GM20000 (cell line): ENCODE measurements at places on chromosomes 2 and 18.
A peak's percentile ranks its signal among the peaks of the same experiment; 100 is the strongest.

- no peak for DNase-seq
Observed at GRCh38 chr2:55155764-55156281, 76.3 kb downstream of the CLHC1 start.

DNA sequence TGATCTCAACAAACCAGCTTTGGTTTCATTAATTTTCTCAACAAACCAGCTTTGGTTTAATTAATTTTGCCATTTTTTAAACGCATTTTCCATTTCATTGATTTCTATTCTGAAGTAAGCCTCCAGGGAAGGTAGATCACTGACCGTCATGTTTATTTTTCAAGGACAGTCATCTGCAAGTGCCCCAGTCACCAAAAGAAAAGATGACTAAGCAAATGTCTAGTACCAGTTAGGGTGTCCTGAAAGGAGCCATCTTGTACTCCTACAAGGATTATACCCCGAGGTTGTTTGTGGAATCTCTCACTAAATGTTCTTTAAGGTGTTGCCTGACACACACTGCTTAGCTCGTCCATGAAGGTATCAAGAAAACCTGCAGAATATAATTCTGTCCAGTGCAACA, 6.1 kb upstream of the UGT1A8 start:
- DNase-seq, result no peak

GRCh38 chr2:181872178-181872577, 19.4 kb upstream of the ITPRID2 start:
- no peak for DNase-seq

DNA sequence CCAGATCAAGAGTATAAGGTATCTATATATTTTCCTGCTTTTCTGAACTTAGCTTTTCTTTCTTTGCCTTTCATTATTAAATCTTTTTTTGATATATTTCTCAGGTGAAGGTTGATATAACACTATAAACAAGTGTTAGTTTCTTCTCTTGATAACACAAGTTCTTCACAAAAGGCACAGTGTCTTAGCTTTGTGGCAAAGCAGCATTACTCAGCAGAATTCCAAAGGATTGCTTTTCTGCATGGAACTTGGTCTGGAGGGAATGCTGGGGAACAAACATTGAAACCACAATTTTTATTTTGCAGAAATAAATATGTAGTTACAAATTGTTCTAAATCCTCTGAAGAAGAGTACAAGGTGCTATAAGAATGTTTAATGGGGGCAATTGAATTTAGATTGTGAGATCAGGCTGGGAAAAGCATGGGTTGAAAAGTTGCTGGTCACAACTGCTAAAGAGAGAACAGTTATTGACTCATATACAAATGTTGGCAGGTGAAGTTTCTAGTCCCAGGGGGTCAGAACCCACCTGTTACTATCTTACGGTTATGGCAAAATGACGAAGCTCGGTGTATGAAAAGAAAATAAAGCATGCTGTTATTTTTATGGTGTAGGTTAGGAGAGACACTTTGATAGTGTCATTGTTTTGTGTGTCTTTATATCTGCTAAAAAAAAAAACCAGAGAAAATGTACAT, 68.2 kb downstream of the UBR3 start:
- no peak for DNase-seq

DNA sequence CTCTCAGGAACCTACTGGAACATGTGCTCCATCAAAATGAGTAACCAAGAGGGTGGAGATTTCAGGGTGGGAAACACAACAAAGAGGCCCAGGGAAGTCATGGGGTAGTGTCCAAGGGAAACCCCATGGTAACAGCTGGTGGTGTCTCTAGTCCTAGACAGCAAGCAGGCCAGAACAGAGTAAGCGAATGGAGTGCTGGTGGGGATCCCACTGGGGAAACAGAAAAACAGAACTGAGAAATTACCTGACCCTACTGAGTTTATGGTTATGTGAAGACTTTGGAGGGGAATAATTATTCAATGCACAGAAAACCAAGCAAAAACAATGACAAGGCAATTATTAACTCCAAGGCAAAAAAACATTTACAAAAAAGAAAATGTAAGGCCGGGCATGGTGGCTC, 16.9 kb downstream of the ERCC3 start:
- peak; percentile 38 for DNase-seq

GRCh38 chr2:138430181-138430580, 71.4 kb upstream of the SPOPL start:
- DNase-seq, result no peak

GRCh38 chr2:127174136-127174535, 46.0 kb downstream of the CYP27C1 start:
- DNase-seq, result peak; percentile 38

GRCh38 chr2:232843834-232844233, 26.2 kb upstream of the SNORC start:
- no peak for DNase-seq

DNA sequence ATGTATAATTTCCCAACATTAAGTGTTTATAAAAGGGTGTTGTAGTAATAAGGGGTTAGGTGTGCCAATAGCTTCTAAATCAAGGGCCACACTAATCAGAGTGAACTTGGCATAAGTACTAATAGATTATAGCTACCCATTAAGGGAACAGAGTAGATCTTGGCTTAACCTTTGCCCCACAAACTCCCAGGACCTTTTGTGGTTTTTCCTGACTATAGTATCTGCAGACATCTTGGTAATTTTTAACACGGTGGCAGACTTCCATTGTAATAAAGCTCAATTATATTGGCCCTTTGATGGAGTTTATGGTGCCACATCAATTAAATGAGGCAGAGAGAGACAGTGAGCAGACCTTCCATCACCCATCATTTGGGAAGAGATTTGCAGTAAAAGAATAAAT, 358.5 kb upstream of the HNRNPA3 start:
- DNase-seq, result no peak

- no peak for DNase-seq
Observed at GRCh38 chr2:71611247-71611646, 157.9 kb downstream of the DYSF start.

GRCh38 chr18:74457725-74458421, 765 bp upstream of the DIPK1C start:
- no peak for DNase-seq

GRCh38 chr2:207514451-207514850, 15.3 kb upstream of the CREB1 start:
- no peak for DNase-seq

DNA sequence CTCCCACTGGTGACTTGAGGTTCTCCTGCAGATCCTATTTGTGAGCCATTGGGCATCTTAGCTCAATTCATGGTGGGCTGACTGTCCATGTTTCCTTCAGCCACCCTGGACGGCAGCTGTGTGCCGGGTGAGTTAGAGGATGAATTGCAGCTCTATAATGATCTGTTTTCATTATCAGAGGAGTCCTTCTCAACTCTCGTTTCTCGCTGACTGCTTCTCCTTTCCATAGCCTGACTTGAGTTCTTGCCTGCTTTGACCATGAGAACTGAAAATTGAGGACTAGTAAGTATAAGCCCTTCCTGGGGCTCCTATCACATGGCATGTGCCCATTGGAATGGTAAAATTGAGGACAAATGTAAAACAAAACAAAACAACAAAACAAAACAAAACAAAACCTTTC, 121.8 kb downstream of the CDC42EP3 start:
- peak; percentile 29 for DNase-seq

- DNase-seq, result no peak
Observed at GRCh38 chr2:239462671-239463506, 62.1 kb upstream of the HDAC4 start.

- no peak for DNase-seq
Observed at GRCh38 chr18:70363861-70364260, 75.0 kb downstream of the SOCS6 start.

GRCh38 chr18:31444142-31444541, 3.4 kb upstream of the DSG3 start:
- no peak for DNase-seq

DNA sequence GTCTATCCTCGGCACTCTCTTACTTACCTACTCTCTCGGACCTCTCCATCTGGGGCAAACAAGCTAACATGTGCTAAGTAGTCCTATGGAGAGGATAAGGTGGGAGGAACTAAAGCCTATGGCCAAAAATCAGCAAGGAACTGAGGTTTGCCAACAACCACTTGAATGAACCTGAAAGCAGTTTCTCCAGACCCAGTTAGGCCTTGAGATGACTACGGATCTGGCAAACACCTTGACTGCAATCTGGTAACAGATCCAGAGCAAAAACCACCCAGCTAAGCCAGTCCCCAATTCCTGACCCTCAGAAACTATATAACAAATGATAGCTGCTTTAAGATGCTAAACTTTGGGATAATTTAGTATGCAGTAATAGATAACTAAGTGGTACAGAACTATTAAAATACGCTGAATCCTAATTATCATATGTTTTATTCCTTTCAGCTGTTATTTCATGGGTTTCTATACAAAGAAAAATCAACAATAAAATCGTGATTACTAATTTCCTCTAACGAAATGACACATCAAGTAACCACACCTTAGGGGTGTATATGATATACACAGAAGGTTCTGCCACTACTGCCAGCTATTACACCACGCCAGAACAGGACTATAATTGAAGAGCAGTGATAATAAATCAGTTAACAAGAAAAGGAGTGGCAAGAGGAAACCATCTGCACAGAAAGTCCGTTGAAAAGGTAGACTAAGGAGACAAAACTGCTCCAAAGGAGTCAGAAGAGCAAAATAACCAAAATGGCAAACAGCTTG, 3.2 kb downstream of the FARSB start:
- no peak for DNase-seq

DNA sequence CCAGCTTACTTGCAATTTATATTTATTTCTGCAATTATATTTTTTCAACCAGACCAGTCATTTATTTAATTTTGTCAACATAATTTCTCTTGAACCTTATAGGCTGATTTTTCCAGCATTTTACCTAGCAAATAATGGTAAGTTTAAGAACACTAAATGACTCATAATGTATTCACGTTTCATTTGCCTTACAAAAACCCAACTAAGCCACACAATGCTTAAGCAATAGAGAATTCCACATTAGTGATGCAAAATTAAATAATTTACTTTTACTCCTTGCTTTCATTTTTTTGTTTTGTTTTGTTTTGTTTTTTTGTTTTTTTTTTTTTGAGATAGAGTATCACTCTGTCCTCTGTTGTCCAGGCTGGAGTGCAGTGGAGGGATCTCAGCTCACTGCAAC, 110.4 kb upstream of the VRK2 start:
- DNase-seq, result no peak

DNA sequence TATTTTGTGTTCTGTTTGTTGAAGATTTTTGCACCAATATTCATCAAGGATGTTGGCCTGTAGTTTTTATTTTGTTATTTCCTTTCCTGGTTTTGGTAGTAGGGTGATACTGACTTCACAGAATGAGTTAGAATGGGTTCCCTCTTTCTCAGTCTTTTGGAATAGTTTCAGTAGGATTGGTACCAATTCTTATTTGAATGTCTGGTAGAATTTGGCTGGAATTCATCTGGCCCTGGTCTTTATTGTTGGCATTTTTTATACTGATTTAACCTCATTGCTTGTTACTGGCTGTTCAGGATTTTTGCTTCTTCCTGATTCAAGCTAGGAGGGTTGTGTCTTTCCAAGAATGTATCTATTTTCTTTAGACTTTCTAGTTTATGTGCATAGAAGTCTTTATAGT, 263.7 kb downstream of the SOX11 start:
- no peak for DNase-seq

- no peak for DNase-seq
Observed at GRCh38 chr2:236120141-236120601, 48.0 kb downstream of the GBX2 start.

- no peak for DNase-seq
Observed at GRCh38 chr2:58845011-58845410, 603.9 kb upstream of the FANCL start.

- DNase-seq, result no peak
Observed at GRCh38 chr2:231611273-231612108, 18.8 kb downstream of the TEX44 start.

- no peak for DNase-seq
Observed at GRCh38 chr2:9247177-9247576, 40.6 kb downstream of the ASAP2 start.

GRCh38 chr18:58993260-58993659, 128.6 kb downstream of the ZNF532 start:
- no peak for DNase-seq

DNA sequence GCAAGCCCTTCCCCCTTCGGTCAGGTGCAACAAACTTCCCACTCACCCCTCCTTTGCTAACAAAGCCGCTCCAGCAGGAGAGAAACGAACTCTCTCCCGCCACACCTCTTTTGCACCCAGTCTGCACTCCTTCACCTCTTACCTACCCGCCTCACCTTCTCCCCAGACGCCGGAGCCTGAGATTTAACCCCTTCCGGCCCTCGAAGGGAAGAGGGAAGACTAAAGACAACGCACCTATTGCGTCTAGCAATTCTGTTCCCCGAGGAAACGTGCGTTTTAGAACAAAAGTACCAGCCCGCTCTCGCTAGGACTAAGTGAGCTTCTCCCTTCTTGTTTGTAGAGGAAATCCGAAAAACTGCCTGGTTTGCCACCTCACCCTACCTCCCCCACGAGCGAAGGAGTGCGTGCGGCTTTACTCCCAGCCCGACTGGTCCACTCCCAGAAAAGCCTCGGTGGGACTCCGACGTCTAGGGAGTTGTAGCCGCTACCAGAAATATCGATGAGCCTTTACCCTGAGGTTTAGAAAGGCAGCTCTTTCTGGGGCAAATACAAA, 441 bp upstream of the PEX13 start:
- DNase-seq, result peak; percentile 71

- no peak for DNase-seq
Observed at GRCh38 chr2:3606370-3607201, 11.7 kb downstream of the COLEC11 start.

DNA sequence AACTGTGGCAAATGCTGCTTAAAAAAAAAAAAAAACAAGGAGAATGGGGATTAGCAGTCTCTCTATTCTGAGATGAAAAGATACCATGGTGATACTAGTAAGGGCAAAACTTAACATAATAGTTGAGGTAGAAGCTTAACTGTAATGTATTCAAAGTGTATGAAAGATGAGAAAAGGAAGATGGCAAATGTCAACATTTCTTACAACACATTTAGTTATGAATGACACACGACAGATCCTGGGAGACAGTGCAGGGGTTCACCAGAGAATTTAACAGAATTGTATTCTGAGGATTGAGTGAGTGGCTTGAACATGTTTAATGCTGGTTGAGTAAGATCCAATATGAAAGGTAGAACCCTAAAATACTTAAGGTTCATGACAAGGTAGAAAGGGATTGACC, 52.7 kb downstream of the CUL3 start:
- DNase-seq, result no peak

DNA sequence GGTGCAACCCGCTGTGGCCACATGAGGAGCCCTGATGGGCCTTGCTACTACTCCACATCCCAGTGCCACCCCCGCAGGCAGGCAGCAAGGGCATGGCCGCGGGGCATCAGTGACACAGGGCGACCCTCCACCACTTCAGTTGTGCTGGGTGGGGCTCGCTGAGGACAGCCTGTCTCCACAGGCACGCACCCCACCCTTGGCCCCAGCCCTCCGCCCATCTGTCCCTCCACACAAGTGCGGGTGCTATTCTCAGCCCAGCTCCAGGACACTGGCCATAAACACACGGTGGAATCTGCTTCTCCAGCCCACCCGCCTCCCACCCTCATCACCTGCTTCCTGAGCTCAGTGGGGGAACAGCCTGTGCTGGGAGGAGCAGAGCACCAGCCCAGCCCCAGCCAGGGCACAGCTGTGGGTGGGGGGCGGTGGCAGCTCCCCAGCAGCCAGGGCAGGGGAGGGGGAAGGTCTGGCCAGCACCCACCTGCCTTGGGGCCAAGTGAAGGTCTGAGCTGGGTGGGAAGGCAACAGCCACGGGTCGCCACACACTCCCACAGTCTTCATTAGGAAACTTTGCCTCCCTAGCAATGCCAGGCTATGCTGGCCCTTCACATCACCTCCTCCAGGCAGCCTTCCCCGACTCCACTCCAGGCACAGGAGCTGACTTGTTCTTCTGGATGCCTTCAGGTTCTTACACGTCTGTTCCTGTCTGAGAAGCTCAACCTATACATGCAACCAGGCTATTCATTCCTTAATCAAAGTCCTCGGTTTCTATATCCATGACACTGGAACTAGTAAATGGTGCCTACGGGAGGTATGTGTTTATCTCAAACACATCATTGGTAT, 16.5 kb downstream of the BIN1 start:
- DNase-seq, result no peak
